Ovary (tissue), 10 donors: ENCODE measurements at places on chromosomes 4 and X. TPM values are rescaled to one million over a fixed set of nuclear protein-coding genes. Genes with fewer than 3 reads are reported as not detected.

SPANXN3 gene
- not detected for total RNA-seq

DNAAF6 gene
- total RNA-seq = 1.1 TPM

GAGE12F gene
- total RNA-seq = not detected

ITM2A gene
- 127 TPM for total RNA-seq

GDI1 gene
- 111 TPM for total RNA-seq

OTC gene
- 0.34 TPM for total RNA-seq
